ENCODE measurements at places on chromosomes 16 and 17.
A peak's percentile ranks its signal among the peaks of the same experiment; 100 is the strongest.

DNA sequence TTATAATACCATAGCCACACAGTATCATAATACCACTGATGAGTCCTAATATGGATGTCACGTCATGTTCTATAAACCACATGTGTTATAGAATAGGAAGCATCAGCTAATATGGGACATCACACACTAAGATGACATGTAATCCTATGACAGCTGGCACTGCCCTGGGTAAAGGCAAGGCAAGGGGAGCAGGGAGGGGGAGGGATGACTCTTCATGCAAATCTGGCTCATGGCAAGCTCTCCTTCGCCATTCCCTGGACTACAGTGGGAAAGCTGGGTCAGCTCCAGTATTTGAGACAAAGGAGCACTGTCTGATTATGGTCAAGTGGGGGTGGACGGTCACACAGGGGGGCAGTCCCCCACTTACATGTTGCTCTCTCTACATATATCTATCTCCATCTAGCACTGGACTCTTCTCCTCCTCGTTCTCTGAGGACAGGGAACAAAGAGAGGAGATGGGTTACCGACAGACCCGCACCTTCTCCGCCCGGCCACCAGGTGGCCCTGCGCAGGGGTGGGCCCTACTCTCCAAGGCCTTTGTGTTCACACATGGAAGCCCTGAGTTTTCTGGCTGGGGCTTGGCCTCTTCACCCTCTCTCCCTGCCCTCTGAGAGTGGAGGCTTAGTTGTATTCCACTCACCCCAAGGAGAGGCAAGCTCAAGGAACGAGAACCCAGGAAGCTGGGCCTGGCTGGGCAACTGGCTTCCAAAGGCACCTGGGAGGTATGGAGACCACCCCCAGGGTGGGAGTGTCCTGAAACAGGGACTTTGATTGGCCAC is 23.4 kb upstream of the MPO start:
- peak; percentile 65 for DNase-seq

GRCh38 chr17:64423881-64424280 is 25.0 kb upstream of the MILR1 start:
- no peak for DNase-seq

DNA sequence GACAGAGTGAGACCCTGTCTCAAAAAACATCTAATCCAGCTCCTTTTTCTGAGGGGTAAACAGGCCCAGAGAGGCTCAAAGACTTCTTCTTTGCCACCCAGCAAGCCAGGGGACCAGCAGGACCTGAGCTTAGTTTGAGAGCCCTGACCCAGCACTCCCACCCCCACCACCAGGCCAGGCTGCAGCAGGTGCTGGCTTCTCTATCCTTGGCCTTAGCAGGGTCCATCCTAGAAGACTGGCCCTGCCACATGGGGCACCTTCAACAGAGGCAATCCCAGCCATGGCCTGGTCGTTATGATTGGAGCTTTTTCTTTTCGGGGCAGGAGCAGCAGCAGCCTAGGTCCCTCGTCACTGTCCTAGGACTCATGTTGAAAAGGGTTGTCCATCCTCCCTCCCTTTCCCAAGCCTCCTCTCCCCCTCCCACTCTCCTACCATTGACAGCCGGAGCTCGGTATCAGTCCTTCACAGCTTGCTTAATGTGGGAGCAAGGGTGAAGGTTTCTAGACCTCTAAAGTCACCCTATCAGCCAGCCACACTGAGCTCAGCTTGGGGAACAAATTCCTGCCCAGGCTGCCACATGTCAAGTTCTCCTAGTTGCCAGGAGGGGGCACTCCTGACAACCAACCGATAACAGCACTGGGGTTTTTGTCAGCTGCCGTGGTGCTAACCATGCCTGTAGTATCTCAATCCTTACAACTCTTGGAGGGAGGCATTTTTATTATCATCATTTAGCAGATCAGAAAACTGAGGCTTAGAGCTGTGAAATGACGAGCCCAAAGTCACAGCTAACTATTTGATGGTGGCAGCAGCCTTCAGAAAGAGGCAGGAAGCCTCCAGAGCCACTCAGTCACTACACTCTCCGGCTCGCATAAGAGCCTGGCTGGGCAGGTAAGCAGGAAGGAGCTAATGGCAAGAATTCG is 11.2 kb downstream of the MRPL27 start:
- peak; percentile 48 for DNase-seq

- peak; percentile 49 for DNase-seq
Measured at GRCh38 chr17:44005527-44006271, 1.3 kb downstream of the NAGS start.

GRCh38 chr17:77449373-77449907 is 308.7 kb downstream of the SEC14L1 start:
- DNase-seq = peak; percentile 14

- DNase-seq = peak; percentile 38
Measured at GRCh38 chr17:80871341-80871740, 120.3 kb upstream of the CHMP6 start.

GRCh38 chr17:3448059-3448665 is 14.5 kb upstream of the OR1E2 start:
- no peak for DNase-seq

DNA sequence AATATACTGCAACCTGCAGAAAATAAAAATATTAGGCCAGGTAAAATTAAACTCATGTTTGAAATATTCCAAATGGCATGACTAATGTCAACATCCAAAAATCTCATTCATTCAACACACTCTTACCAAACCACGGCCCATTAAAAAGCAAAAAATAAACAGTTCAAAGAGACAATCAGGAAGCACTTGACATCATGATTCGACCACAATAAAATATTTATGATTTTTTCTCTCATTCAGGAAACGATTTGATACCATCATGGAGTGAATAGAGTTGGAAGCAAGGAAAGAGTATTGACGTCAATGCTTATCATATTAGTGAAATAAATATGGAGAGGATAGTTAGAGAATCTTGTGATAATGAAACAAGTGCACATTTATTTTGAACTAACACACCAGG is 354.1 kb downstream of the KCNJ2 start:
- DNase-seq = no peak

- no peak for DNase-seq
Measured at GRCh38 chr17:71145486-71145885, 975.3 kb upstream of the SOX9 start.

DNA sequence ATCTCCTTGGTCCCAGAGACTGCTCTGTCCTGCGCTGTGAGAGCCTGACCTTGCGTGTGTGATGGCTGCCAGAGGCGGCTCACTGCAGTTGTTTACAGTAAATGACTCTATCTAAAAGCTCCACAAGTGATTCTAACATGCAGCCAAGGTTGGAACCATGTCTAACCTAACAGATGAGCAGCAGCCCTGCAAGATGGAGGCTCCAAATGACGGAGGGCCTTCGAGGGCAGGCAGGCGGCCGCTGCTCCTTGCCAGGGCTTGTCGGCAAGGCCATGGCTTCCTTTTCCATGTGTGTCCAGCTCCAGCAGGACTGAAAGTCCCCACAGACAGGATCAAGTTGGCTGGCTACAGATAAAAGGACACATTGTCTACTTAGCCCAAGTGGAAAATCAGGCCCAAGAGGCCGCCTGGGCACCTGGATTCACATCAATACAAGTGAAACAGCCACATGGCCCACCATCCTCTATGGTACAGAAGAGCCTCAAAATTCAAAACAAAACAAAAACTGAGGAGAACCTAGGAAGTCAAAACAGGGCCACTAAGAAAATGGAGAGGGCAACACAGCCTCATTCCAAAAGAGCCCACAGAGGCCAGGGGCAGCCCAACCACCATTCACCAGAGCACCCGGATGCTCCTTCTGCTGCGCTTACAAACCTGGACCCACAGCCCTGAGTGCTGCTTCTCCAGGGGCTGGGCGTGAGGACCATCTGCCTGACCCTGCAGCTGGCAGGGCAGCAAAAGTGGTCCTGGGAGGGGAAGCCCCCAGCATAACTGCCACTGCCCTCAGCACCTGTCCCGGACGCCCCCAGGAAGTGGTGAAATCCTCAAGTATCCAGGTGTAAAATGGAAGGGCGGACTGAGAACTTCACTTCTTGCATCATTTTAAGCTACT is 65.0 kb downstream of the AMFR start:
- no peak for DNase-seq

GRCh38 chr16:68408967-68409366 is 39.3 kb downstream of the SMPD3 start:
- no peak for DNase-seq

DNA sequence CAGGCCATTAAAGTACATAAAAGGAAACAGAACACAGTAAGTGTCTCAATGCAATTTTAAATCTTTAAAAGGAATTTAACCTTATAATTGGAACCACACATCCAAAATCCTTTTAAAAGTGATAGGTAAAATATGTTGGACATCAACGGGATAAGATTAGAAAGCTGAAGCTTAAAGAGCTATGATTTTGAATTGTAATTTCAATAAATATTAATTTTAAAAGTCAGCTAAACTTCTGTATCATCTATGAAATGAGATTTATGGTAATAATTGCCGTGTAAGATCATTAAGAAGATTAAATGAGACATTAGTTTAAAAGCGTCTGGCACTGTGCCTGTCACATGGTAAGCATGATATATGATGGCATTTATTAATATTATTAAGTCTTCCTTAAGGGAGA is 31.3 kb downstream of the CCDC42 start:
- DNase-seq = no peak

DNA sequence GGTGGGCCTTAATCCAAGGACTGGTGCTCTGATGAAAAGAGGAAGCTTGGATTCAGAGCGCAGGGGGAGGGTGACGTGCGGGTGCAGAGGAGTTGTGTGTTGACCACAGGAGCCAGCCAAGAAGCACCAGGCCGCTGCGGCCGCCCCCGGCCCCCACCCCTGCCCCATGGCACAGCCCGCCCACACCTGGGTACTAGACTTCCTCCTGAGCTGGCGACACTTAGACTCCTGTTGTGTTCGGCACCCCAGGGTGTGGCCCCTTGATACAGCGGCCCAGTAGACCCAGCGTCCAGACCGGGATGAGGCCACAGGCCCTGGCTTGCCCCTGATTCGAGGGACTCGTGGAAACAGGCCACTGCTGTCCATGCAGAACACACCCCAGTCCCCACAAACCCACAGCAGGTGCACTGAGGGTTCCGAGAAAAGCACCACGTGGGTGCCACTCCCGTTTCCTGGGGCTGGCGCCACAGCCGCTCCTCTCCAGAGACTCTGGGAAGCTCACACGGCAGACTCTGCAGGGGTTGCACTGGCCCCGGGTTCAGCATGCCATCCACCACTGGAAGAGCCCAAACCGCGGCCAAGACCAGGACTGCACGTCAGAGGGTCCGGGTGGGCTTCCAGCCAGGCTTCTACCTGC is 5.7 kb upstream of the SNAI3 start:
- no peak for DNase-seq

DNA sequence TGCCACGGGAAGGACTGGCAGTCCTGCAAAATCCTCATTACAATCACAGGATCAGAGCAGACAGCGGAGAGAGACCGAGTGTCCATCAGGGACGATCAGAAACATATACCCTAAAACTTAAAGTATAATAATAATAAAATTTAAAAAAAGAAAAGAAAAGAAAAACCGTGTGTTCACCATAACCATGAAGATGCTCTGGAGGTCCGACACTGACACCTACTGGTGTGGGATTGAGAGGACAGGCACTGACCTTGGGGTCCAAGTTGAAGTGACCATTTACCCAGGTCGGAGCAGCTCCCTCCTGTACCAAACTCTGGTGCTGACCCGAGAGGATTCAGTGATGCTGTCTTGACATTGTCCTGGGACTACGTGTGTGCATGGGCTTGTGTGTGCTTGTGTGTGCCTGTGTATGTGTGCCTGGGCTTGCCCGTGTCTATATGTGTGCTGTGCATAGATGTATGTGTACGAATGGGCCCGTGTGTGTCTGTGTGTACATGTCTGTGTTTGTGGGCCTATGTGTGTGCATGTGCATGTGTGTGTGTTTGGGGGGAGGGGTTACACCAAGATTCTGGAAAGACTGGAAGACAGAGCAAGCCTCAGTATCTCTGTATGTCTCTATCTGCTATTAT is 10.0 kb upstream of the CD300LD start:
- peak; percentile 30 for DNase-seq

DNA sequence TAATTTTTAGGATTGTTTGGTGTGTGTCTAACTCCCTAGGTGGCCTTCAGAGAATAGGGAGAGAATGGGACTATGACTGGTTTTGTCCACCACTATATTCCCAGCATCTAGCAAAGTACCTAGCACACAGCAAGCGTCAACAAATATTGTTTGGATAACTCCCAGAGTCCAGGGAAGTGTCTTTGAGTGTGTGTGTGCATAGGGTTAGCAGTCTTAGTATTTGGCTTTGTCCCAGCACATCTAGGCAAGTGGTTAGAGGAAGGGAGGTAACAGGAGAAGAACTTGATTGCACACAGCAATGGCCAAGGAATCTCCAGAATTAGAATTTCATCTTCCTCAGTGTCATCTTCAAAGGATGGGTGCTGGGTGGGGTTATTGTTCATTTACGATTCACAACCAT is 385.4 kb upstream of the CDH5 start:
- DNase-seq = no peak

- no peak for DNase-seq
Measured at GRCh38 chr16:87582216-87582965, 19.9 kb upstream of the JPH3 start.

DNA sequence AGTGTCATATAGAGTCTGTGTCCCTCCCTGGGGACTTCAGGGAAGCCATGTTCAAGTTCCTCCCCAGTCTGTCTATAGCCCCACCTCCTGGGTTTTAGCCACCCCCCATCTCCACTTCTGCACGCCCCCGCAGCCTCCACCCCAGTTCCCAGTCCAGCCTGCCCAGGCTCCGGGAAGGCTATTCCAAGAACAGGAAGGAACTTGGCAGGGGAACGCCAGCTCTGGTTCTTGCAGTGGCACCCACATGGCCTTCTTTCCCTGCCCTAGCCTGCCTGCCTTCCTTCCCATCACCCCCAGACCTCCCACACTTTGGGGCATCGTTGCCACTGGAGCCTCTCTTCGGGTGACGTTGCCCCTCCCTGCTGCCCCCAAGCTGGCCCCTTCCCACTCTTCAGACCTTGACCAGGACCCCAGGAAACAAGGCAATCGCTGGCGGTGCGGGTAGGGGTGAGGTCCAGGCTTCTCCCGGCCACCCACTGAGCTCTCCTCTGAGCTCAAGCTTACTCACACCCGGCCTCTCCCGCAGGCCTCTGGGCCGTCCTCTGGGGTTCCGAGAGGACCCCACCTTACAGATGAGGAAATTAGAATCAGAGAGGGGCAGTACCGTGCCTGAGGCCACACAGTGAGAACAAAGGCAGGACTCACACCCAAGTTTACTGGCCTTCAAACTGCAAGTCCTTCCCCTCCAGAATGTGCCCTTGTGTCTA is 9.2 kb upstream of the CES4A start:
- no peak for DNase-seq

GRCh38 chr16:30491744-30492308 is 19.3 kb downstream of the ITGAL start:
- DNase-seq = peak; percentile 37

- DNase-seq = no peak
Measured at GRCh38 chr17:60506312-60506711, 19.7 kb downstream of the APPBP2 start.

DNA sequence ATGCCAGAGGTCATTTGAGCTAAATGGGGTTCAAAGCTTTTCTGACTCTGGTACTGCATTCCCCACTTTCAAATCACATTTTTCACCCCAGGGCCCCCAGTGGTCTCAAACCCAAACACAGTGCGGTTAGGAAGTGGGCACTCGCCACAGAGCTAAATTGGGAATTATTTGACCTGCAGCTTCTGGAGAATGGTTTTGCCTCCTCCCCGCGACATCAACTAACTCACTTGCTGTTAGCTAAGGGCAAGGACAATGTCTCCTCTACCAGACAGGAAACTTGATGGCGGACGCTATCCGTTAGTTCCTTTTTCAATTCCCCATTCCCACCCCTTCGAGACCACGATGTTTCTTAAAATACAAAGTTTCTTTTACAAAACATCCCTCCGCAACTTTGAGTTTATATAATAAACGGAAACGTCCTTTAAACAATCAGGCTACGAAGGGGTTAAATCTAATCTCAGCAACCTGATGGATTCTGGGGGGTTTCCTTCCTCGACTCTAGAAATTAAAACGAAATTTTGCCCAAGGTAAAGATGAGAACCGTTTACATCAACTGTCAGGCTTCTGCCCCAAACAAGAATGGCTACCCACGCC is 500 bp upstream of the KAT7 start:
- DNase-seq = no peak

All from activated naive CD8-positive, alpha-beta T cell treated with anti-CD3 and anti-CD28 coated beads for 36 hours (primary cell).